Naive thymus-derived CD4-positive, alpha-beta T cell (primary cell): ENCODE measurements at places on chromosomes 2 and 18. TPM values are rescaled to one million over a fixed set of nuclear protein-coding genes. Genes with fewer than 3 reads are reported as not detected.

GRCh38 chr2:67083951-67084350 is 313.2 kb upstream of the ETAA1 start:
- no peak for DNase-seq

- DNase-seq, result no peak
Measured at GRCh38 chr2:44655401-44655864, 286.1 kb upstream of the SIX3 start.

GRCh38 chr18:50982086-50982801 is 14.4 kb downstream of the ELAC1 start:
- DNase-seq, result no peak

- DNase-seq, result no peak
Measured at GRCh38 chr2:46436800-46437199, 42.6 kb upstream of the TMEM247 start.

- no peak for DNase-seq
Measured at GRCh38 chr2:189297446-189297845, 117.9 kb upstream of the COL5A2 start.

DNA sequence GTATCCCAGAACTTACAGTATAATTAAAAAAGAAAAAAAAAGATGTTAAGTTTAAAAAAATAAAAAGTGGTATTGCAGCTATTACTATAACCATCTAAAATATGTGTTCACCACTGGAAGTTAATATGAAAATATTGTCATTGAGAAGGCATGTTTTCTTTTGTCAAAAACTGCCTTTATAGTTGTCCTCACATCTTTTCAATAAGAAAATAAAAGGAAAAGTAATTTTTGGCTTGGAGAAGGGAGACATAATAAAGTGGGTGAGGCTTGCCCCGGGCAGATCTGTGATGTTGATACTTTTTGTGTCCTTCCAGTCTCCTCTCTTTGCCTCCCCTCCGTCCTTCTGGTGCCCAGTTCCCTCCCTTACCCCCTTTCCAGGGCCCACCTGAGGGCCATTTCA is 24.9 kb downstream of the MPP4 start:
- no peak for DNase-seq

- DNase-seq, result no peak
Measured at GRCh38 chr2:127599211-127599610, 46.7 kb upstream of the GPR17 start.

The DLX2 gene
- total RNA-seq, result not detected in 2 replicates

DNA sequence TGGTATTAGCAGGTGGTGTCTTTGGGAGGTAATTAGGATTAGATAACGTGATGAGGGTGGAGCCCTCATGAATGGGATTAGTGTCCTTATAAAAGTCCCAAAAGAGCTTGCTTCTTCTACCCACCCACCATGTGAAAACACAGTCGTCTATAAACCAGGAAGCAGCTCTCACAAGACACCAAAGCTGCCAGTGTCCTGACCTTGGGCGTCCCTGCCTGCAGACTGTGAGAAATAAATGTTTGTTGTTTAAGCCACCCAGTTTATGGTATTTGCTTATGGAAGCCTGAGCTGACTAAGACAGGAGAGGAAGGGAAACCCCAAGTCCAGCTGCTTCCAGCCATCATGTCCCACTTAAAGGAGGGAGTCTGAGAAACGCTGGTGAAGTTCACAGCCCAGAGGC is 13.6 kb downstream of the ADI1 start:
- no peak for DNase-seq

The ARHGAP15 gene
- total RNA-seq, result 183 TPM

GRCh38 chr2:223762853-223763252 is 74.5 kb downstream of the AP1S3 start:
- no peak for DNase-seq

The SAG gene
- 0.48 and 0.65 TPM in 2 replicates for total RNA-seq

- DNase-seq, result no peak
Measured at GRCh38 chr2:71250935-71251334, 24.0 kb upstream of the PAIP2B start.

DNA sequence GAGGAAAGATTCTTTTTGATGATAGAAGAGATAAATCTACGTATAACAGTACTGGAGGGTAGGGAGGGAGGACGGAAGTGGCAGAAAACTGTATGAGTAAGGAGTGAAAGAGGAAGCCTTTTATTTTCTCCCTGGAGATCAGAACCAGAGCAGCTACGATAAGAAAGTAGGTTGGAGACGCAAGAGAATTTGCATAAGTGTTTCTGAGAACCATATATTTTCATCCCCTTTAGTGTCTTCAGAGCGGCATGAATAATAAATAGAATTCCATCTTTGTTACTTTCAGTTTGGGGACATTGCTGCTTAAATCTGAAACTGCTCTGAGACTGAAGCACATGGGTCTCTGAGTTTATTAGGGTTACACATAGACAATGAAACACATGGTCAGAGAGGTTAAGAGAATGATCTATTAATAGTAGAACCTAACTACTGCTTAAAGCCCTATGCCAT is 230.2 kb upstream of the TNP1 start:
- no peak for DNase-seq

DNA sequence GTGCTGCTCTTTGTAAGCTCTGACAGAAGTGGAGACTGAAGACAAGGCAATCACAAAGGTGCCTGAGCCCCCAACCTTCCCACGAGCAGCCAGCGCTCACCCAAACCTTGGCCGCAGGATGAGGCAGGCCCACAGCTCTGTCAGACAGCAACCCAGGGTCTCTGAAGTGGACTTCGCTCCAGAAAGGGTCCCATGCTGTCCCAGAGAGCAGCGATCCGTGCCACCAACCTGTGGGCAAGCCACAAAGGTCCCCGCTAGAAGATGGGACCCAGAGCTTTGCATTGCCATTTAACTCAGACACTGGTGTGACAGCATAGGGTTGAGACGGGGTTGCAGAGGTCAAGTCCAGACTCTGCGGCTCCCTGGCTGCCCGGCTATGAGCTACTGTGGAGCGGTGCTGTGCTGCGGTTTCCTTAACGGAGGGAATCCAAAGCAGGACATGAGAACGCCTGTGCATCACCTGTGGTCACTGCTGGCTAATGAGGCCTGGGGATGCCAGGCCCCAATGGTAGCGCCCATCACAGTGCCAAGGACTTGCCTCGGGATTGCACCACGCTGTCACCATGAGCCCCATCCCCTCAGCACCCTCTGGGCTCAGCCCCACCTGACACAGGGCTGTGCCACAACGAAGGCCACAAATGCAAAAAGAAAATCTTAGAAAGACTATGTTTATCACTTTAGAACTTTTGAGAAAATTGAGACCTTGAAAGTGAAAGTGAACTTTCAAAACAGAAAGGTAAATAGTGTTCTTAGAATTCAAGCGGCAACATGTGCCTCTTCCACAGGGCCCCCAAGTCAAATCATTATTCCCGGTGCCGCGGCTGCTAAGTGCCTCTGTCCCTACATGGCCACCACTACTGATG is 103.4 kb downstream of the HDAC4 start:
- peak; percentile 47 for DNase-seq

The GPD2 gene
- 7.8 TPM for total RNA-seq

GRCh38 chr2:233412405-233412804 is 58.1 kb downstream of the DGKD start:
- no peak for DNase-seq

DNA sequence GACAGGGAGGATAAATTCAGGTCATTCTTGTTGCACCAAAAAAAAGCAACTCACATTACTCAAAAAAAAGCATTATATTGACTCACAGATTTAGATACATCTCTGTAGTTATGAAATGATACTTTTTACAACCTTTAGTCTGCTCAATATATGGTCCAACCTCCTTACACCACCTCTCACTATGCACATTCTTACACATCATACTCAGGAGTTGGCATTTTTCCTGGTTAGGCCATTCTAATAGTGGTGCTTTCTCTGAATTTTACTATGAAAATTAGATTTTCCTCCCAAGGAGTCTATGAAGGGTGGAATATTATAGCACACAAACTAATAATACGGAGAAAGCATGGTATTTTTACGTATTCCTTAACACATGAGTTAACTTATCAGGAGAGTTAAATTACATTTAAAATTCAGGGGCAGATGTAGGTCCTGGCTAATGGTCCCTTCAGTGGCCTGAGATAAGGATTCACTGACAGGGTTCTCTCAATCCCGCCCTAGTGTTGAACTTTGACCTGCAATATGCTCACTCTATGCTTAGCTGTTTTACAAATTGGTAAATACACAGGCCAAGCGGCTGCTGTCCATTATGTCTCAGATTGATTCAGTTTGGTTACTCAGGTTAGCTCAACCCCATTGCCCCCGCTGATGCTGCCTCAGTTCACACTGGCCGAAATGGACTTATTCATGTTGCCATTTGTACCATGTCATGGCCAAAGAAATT is 153.6 kb downstream of the NCKAP5 start:
- DNase-seq, result no peak

DNA sequence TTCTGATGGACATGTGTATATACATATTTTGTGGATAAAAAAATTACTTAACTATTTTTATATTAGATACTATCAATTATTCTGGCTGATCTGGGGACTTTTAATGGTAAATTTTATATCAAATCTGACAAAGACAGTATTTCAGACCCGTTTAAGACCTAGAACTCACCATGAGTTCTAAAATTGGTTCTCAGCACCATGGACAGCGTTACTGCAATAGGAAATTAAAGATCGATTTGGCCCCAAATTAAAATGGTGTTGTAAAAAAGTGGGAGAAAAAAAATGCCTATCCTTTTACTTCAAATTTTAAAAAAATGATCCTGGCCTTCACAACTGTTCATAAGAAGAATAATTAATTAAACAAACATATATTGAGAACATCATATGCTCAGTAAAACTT is 919 bp upstream of the SCN2A start:
- no peak for DNase-seq

The IL1RL2 gene
- not detected for total RNA-seq

DNA sequence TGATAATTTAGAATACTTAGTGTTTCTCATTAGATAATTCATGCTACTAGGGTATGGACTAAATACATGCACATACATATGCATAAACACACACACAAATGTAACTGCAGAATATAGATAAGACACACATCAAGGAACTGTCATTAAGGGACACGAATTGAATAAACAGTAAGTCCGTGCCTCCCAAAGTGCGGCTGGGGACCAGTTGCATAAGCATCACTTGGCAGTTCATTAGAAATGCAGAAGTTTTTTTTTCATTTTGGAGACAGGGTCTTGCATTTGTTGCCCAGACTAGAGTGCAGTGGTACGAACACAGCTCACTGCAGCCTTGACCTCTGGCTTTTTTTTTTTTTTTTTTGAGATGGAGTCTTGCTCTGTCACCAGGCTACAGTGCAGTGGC is 130.0 kb upstream of the CCDC195 start:
- no peak for DNase-seq

- no peak for DNase-seq
Measured at GRCh38 chr18:34493099-34493544, 217.0 kb upstream of the DTNA start.

GRCh38 chr2:71932780-71933466 is 214.7 kb downstream of the CYP26B1 start:
- no peak for DNase-seq

DNA sequence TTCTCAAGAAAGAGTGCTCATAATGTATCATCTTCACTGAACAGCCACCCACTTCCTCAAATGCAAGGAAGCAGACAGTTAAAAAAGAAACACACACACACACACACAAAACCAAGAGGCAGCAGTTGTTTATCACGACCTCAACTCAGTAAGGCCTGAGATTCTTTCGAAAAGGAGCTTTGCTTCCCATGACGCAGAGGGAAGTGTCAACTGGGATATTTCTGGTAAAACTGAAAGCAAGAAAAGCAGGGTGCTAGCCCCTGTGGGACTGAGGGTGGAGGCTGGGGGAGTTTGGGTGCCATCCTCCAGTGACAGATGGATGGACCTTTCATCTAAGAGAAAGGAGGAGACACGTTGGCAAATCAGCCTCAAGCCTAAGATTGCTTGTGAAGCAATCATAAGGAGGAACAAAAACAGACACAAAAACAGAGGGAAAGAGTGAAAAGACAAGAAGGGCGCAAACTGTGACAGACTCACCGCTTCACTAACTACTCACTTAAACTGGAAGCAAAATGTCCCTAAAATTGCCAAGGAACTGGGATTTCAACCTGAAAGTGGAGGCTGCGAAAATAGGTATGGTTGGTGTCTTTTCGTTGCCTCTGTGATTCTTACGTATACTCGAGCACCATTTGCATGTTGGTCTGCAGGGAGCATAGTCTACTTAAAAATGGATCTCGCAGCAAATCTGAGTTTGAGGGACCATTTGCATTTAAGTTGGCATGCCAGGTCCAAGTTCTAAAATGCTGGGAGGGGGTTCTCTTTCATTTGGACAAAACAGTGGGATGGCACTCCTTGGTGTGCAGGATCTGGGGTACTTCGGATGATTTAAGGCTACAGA is at the start of gene ARHGAP25:
TSS of gene ARHGAP25 (plus strand) at position 124 of the 838 bp plus-strand sequence. CDS start at position 513, 389 bp downstream.
- DNase-seq, result peak; percentile 64

GRCh38 chr18:42892181-42892580 is 223.3 kb downstream of the RIT2 start:
- DNase-seq, result no peak

DNA sequence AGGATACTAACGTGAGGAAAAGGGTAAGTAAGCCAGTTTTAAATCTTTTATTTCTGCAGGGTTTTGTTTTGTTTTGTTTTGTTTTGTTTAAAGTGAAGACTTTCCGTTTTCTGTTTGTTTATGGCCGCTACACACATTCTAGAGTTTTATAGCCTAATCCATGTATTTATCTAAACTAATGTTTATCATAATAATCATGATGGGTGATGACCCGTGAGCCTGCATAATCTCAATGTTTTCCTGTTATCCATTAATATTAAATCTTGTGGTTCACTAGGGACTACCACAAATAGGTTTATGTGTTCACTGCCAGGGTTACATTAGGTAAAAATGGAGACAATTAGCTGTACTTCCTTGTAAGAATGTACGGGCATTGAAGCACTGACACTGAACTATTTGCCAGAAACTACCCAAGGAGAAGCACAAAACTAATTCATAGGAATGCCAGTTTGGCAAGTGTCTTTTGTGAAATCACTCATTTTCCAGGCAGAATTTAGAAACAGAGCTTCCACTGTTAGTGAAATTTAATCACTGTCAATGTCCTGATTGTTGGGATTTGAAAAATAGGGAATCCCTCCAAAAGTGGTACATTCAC is 574.8 kb downstream of the LRP1B start:
- no peak for DNase-seq

- DNase-seq, result no peak
Measured at GRCh38 chr18:12046046-12046750, 47.4 kb upstream of the ANKRD62 start.

The ATIC gene
- 165 and 170 TPM in 2 replicates for total RNA-seq

The GRB14 gene
- total RNA-seq, result not detected

The SCN1A gene
- total RNA-seq, result not detected

The TMEM37 gene
- total RNA-seq, result 0.51 TPM

The AGXT gene
- not detected for total RNA-seq

DNA sequence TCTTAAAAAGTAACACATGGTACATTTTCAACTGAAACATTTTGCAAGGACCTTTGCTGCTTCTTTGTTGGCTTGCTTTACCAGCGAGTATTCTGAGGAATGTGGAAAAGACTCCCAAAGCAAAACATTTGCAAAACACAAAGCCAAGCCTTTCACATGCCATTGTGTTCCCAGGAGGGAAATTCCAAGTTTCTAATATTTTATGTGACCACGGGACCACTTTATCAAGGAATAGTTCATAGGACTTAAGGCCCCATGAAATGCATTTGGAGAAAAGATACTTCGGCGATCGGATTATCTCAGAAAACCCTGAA is 26.2 kb downstream of the CYP27C1 start:
- DNase-seq, result no peak
